Ascending aorta (tissue), 2 donors: ENCODE measurements at places on chromosomes 5 and 9. TPM values are rescaled to one million over a fixed set of nuclear protein-coding genes. Genes with fewer than 3 reads are reported as not detected.

DNA sequence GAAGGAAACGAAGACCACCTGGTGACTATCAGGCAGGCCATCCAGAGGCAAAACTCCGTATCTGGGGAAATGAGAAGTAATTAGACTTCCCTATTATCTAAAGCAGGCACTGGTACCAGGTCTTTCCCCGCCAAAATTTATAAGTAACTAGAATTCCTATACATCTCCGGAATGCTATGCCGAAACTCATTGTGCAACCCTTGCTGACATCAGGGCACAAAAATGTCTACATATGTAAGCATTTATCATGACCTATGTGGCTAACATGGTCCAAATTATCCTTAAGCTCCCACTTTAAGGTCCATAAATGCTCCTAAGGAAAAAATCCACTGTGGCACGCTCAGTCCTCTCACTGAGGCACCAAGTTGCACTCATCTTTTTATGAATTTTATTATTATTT is 17.8 kb downstream of the ACTL7B start:
- DNase-seq, result no peak

C5orf58 gene
- not detected for total RNA-seq

- DNase-seq, result peak; percentile 94
These were observed at the start of gene ZNF346 for GRCh38 chr5:177022386-177023302. TSS of gene ZNF346 (plus strand) at chr5:177022696. CDS start at chr5:177022739, 43 bp downstream.

DNA sequence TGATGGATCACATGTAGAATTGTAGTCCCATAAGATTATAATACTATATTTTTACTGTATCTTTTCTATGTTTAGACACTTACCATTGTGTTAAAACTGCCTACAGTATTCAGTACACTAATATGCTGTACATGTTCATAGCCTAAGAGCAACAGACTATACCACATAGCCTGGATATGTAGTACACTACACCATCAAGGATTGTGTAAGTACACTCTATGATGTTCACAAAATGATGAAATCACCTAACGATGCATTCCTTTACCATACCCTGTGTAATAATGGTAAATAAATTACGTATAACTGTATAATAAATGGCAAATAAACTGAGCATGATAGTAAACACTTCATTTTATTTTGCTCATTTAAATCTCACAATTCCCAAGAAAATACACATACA is 60.3 kb downstream of the RICTOR start:
- no peak for DNase-seq

DNA sequence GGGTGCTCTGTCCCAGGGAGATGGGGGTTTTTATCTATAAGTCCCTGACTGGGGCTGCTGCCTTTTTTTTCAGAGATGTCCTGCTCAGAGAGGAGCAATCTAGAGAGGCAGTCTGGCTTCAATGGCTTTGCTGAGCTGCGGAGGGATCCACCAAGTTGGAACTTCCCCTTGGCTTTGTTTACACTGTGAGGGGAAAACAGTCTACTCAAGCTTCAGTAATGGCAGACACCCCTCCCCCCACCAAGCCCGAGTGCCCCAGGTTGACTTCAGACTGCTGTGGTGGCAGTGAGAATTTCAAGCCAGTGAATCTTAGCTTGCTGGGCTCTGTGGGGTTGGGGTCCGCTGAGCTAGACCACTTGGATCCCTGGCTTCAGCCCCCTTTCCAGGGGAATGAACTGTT is 375.8 kb downstream of the RAB3C start:
- no peak for DNase-seq
